ENCODE measurements at places on chromosomes 3 and 15.

- DNase-seq, result no peak
Observed at GRCh38 chr3:194657439-194657838, 14.6 kb downstream of the LSG1 start.

GRCh38 chr3:150798122-150798618 lies 35.2 kb upstream of the SIAH2 start:
- no peak for DNase-seq

DNA sequence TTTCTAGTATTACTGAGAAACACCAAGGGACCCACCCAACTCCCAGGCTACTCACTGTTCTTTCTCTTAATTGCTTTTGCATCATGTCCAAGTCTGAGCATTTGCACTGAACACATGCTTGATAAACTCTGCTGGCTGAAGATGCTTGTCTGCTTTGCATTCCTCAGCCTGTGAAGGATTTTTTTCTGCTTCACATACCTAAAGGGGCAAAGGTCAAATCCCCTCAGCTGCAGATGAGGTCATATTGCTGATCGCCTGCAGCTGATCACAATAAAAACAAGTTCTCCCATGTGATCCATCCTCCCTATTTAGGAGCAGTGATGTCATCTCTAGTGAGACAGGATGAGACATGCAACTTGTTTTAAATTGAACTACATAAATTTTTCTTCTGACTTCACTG lies 84.6 kb upstream of the DCBLD2 start:
- DNase-seq, result no peak

DNA sequence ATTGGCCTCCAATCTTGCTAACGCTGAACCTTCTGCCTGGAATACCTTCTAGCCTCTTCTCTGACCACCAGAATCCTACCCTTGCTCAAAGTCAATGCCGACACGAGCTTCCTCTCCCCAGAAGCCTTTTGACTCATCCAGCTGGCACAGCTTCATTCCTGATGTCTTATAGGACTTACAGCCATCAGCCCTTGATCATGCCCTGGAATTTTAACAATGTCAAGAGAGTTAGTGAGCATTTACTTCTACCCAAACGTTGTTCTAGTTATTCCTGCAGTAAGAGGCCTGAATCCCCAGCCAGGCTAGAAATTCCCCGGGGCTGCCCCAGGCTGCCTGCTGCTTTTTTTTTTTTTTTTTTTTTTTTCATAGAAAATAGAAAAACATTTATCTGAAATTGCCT lies 3.9 kb downstream of the CYP1A2 start:
- no peak for DNase-seq

GRCh38 chr3:138842483-138843188 lies 7.9 kb upstream of the PIK3CB start:
- no peak for DNase-seq

DNA sequence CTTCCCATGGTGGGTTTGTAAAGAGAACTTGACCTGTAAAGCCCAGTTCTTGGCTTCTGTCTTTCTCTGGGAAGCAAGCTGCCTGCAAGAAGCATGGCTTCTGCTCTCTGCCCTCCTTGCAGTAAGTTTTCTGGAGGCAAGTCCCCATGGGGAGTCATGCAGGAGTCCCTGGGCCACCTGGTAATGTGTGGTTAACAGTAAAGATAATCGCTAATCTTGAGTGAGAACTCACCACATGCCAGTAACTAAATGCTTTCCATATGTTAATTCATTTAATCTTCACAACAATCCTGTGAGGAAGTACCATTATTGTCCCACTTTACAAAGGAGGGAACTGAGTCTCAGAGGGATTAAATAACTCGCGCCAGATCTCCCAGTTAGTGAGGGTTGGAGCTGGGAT lies 4.2 kb downstream of the CAPN3 start:
- no peak for DNase-seq

DNA sequence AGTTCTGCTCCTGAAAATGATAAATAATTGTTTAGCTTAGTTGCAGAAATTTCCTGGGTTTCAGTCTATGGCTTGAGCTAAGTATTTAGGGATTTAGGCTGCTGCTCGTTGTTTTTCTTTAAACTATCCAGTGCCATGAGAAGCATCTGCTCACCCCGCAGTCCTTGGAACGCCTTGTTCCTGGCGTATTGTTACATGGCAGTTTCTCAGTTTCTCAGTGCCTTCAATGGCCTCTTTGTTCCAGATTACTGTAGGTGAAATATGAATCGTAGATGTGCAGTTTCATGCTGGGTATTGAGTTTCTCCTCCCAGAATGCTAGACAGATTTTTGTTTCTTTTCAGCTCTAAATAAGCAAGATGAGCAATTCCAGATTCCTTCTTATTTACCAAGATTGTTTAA lies 269.5 kb upstream of the GBE1 start:
- DNase-seq, result no peak

DNA sequence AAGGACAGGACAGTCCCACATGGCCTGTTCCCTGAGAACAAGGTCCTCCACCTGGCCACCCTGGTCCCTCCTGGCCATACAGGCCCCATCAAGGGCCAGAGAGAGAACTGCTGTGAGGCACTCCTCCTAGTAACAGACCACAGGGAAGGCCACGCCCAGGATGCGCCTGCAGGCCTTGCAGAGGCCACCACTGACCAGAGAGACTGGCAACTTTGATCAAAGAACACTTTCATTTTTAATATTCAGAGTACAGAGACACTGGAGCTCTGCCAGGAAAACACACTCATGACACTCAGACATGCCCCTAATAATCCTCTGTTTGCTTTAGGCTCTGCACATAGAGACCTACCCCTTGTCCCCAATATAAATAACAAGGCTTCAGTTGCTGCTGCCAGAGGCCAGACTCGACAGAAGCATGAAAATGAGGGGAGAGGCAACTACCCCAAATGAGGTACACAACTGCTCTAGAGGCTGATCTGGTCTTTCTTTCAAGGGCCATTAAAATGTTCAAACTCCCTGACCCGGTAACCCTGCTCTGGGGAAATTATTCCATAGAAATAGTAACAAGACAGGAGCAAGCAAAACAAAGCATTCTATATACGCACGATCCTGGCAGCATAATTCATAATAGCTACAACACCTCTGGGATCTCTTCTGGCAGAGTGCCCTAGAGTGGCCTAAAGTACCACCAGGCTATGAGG lies 44.8 kb downstream of the CCDC12 start:
- DNase-seq, result no peak

Measured in T follicular helper cell (primary cell).